Activated naive CD8-positive, alpha-beta T cell treated with anti-CD3 and anti-CD28 coated beads for 36 hours (primary cell): ENCODE measurements at places on chromosomes 16 and 17.

DNA sequence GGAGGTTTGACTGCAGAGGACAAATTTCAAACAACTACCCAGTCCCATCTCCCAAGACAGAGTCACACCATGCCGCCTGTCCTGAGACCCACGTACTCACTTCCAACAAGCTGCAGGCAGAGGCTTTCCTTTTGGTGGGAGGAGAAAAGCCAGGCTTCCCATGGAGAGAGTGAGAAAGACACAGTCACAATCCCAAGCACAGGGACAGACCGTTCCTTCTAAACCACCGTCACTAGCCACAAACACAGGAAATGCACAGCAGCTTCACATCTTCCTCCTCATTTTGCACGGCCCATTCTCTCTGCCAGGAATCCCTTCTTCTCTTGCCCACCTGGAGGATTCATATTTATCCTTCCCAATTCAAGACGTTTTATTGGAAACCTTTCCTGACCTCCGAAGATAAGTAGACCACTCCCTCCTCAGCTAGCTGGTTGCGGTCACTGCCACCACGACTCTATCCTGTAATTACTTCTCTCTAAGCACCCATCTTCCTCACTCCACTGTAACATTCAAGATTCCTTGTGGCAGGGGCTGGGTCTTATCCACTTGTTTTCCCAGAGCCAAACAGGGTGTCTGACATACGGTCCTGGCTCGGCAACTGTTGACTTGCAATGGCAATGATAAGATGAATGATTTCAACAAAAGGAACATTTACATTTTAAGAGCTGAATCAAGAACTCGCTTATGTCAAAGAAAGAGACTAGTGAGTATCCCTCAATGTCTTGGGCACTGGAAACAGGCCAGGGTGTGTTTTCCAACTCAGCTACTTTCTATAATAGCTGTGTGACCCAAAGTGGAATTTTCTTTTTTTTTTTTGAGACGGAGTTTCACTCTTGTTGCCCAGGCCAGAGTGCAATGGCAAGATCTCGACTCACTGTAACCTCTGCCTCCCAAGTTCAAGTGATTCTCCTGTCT lies 87.6 kb downstream of the XYLT1 start:
- no peak for DNase-seq

DNA sequence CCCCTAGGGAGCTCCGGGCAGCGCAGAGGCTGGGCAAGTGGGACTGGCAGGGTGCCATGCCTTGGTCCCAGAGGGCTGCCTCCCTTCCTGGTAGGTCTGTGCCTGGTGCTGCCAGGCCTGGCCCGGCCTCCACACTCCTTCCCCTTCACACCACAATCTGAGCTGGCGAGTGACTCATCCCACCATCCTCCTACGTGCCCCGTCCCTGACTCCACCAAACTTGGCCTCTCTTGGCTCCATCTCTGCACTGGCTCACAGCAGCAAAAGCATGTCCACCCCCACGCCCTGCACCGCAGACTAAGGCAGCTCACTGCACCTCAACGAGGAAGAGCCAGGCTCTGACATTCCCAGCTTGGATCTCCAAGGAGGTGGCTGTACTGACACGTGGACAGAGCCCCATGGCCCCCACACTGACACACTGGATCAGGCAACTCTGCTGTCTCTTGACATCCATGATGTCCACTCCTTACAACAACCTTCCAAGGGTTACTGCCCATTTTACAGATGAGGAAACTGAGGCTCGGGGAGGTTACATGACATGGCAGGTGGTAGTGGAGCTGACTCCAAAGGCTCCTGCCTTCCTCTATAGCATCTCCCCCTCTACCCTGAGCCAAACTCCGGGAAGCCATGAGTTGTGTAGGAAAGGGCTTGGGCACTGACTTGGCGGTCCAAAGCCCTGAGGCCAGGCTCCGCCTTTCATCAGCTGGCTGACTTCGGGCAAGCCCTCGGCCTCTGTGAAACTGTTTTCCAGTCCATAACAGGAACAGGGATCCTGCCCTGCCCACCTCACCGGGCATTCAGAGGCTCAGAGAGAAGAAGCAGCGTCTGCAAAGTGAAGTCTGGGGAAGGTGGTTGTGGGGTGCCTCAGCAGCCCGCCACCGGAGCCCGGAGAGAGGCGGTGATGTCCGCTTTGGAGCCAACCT lies 20.1 kb upstream of the KRT19 start:
- DNase-seq, result peak; percentile 72

DNA sequence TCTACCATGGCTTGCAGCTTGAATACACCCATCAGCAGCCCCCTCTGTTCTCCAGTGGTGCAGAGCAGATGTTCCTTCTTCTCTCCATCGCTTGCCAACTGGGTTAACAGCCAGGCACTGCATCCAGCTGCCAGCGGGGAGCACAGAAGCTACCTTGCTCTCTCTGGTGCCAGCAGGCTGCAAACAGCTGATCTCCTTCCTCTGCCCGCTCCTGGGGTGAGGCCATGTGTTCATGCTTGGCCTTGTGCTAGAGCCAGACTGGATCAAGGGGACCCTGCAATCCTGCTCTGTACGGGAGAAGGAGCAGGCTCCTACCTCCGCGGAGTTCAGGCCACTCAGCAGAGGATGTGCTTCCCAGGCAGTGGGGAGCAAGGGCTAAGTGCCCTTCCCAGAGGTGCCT lies 24.1 kb upstream of the ENGASE start:
- no peak for DNase-seq

DNA sequence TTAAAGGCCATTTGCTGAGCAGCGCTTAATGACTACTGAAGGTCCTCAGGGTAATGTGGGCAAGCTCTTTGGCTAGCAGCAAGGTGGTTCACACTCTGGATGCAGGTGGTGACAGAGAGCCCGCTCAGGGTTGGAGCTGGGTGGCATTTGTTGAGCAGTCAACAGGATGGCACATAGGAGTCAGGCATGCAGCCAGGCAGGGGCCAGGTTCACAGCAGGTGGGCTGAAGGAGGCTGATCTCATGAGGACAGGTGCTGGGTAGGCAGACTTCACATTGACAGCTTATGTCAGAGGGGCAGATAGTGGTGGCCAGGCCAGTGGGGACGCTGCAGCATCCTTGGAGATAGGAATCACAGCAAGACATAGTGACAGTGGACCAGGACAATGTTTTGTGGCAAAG lies 4.5 kb downstream of the KRTAP3-1 start:
- DNase-seq, result no peak

- DNase-seq, result no peak
Measured at GRCh38 chr17:11372692-11373091, 131.7 kb downstream of the SHISA6 start.

DNA sequence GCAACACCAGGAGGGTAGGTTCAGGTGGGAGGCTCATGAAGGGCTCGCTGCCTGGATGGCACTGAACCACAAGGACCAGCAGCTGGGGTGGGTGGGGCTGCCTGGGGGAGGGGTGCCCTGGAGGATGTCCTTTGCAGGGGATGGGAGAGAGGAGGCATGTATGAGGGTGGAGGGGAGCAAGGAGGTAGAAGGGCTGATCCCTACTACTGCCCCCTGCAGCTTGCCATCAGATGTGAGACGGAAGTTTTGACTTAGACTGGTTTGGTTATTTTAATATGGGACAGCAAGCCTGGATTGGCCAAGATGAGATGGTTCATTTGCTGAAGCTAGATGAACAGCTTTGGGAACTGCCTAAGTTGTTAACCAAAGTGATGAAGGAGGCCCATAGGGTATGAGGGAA lies 115.9 kb downstream of the SEC14L1 start:
- no peak for DNase-seq

GRCh38 chr16:10862438-10862837 lies 14.6 kb upstream of the CIITA start:
- no peak for DNase-seq

- no peak for DNase-seq
Measured at GRCh38 chr16:77288222-77288621, 89.0 kb downstream of the SYCE1L start.

DNA sequence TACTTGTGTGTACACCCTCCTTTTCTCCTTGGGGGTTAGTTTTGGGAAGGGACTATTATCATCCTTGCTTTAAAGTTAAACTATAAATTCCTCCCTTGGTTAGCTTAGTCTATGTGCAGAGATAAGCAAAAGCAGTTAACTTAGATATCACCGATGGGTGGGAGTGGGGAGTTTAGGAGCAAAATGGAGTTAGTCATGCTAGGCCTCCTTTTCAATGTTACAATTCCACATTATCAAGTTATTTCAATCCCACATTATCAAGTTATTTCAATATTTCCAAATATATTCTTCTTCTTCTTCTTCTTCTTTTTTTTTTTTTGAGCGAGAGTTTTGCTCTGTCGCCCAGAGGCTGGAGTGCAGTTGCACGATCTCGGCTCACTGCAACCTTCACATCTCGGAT lies 1.7 kb upstream of the BCAS3 start:
- no peak for DNase-seq

GRCh38 chr17:78393575-78393974 lies 15.1 kb downstream of the PGS1 start:
- DNase-seq, result no peak

- no peak for DNase-seq
Measured at GRCh38 chr16:4690946-4691665, 2.3 kb upstream of the NUDT16L1 start.

DNA sequence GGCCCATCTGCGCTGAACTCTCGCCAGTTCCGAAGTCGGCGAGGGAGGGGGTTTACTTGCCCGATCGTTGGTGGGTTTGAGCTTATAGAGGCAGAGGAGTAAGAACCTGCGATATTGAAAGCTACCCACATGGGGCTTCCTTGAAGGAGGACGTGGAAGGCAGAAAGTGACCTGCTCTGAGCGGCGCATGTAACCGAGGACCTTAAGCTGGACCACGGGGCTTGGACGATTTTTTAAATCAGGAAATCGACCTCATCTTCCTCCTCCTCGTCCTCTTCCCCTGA lies 2.0 kb downstream of the PRAC2 start:
- no peak for DNase-seq

GRCh38 chr17:6831661-6832263 lies at the start of gene TEKT1:
Gene TEKT1, minus strand, starts transcription at chr17:6831729. Its CDS starts 1,353 bp downstream, at chr17:6830376.
- peak; percentile 69 for DNase-seq

DNA sequence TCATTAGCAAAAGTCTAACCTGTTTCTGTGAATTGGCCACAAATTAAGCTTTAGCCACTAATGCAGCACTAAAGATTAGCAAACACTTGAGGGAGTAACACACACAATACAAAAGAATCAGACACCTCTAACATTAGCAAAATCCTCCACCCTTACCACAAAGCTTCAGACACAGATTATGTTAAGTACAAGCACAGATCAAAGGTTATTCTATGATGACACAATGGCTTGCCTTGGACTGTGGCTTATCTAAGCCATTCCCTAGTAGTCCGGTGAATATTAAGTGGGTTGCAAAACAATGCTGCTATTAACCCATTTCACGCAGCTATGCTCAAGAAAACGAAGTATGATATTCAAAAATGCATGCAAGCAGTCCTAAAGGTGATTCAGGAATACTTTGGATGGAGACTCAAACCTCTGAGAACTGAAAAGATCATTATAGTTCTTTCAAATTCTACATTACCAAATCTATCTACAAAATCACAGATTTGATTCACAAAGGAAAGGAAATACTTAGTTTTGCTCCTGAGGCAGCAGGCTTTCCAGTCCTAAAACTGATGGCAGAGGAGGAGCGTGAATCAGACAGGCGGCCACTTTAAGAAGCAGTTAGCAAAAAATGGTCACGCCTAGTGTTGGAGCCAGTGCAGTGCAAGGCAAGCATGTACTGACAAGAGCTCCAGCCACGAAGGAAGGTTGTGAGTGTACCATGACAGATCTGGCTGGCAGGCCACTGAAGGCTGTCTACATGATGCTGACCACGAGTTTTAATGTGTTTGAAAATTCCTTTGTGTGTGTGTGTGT lies 67.2 kb downstream of the PARN start:
- DNase-seq, result no peak
